ENCODE measurements at places on chromosomes 5 and 9.
A peak's percentile ranks its signal among the peaks of the same experiment; 100 is the strongest.

DNA sequence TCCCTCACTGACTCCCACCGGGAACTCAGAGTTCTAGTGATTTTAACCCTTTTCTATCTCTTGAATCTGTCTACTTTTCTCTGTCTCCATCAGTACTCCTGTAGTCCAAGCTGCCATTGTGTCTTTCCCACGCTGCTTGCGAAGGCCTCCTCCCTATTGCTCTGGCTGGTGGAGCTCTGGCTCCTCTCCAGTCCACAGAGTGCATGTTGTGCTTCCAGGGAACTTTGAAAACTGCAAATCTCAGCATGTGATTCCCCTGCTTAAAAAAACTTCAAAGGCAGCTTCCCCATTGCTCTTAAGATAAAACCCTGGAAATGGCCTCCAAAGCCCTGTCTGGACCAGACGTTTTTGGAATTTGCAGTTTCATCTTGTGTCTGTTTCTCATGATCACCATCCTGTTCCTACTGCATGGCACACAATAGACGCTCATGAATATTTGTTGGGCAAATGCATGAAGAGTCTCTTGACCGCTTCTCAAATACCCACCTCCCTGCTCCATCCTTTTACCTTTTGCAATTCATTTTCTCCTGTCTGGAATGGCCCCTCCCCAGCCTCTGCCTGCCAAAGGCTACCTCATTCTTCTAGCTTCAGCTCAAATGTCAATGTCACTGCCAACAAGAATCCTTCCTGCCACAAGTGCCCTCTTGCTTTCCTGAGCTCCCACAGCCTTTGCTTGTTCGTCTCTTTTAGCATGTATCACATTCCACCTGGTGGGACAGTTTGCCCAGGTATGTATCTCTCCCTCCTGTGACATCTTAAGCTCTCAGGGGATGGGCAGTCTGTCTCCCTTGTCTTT lies 293.2 kb downstream of the ARHGAP26 start:
- DNase-seq = no peak

- DNase-seq = no peak
Measured at GRCh38 chr5:160602744-160603143, 181.1 kb downstream of the PTTG1 start.

DNA sequence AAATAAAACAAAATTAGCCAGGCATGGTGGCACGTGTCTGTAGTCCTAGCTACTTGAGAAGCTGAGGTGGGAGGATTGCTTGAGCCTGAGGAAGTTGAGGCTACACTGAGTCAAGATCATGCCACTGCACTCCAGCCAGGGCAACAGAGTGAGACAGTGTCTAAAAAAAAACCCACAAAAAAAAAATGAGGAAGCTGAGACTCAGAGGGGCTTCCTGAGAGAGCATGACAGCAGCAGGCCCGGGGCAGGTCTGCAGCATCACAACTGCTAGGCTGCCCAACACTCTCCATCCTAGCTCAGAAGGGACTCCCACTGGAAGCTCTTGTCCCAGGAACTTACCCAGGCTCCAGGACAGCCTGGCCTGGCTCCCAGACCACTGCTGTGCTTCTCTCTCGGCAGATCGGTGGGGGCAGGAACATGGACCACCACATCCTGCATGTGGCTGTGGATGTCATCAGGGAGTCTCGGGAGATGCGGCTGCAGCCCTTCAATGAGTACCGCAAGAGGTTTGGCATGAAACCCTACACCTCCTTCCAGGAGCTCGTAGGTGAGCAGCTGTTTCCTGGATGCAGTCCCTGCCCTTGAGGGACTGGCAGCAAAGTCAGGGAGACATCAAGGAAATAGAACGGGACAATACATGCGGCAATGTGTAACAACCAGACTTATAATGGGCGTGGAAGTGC lies 19.1 kb downstream of the PTGS1 start:
- no peak for DNase-seq

GRCh38 chr5:94045839-94046782 lies 304.7 kb upstream of the POU5F2 start:
- DNase-seq = no peak

DNA sequence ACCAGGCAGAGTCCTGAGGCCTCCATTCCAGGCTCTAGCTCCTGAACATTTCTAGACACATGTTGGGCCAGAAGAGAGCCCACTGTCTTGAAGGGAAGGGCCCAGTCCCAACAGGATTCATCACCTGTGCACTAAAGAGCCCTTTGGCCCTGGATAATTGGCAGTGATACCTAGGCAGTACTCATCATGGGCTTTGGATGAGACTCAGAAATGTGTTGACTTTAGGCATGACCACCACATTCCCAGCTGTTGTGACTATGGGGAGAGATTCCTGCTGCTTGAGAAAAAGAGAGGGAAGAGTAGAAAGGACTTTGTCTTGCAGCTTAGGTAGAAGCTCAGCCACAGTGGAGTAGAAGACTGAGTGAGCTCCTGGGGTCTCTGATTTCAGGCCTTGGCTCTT lies 138.4 kb upstream of the DAPK1 start:
- DNase-seq = no peak

- DNase-seq = no peak
Measured at GRCh38 chr5:89120719-89121118, 237.7 kb upstream of the MEF2C start.

DNA sequence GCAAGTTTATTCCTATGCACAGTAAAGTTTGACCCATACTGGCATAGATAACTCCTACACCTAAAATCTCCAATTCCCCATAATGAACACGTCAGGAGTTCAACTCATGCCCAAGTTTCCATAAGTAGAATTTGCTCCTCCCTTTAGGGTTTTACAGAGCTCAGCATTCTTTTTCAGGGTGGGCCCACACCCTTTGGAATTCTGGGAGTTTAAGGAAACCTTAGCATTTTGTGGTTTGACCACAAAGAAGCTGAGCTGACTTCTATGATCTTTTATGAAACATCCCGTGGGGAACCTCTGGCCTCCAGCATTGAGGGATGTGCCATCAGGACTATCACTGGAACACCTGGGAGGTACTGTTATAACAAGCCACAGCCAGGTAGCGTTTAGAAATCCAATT lies 220.6 kb upstream of the MAP3K1 start:
- DNase-seq = no peak

DNA sequence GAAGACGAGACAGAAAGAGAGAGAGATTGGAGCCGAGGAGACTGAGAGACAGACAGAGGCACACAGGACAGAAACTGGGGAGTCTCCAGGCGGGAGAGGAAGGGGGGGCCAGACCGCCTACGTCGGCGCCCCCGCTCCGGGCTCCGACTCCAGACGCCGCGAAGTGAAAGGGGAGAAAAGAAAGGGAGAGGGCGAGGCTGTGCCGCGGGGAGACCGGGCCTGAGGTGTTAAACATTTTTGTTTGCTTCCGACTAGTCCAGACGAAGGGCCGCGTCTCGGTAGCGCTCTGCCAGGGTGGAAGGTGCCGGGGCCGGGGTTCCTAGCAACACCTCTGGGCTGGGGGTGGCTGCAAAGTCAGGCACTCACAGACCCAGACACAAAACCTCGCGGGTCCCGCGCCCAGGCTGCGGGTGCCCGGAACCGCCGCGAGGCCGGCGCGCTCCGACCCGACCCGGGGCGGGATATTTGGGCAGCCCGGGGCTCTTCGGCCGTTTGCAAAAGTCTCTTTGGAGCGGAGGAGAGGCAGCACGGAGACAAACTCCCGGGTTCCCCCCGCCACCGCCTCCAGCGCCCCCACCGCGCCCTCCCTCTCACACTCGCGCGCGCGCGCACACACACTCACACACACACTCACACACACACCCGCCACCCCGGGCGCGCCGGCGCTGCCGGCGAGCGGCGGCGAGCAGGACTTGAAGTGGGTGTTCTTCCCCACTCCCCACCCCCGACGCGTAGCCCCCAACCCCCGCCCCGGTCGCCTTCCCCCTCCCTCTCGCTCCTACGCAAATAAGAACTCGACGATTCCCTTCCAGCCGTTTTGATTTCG lies 626 bp upstream of the FST start:
- DNase-seq = no peak

GRCh38 chr9:136901516-136902258 lies 15.4 kb downstream of the TRAF2 start:
- DNase-seq = peak; percentile 63

DNA sequence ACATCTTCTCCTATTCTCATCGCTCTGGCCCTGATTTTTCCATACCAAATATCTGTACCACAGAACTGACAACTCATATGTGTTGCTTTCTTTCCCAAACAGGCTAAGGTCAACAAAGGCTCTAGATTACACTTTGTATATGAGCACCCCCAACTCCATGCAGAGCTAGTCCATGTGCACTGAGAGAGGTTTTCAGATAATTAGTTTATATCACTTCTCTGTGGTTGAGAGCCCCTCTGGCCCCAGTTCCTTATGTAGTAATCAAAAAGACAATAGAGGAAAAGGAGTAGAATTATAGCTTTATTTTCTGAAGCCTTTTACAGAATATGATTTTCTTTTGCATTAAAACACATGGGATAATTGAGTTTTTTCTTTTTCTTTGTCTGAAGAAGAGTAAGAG lies 120.0 kb downstream of the TRIO start:
- no peak for DNase-seq

GRCh38 chr9:4489919-4490704 lies at the start of gene SLC1A1:
Gene SLC1A1 (plus strand): TSS chr9:4490468. CDS start chr9:4490680, 212 bp downstream.
- no peak for DNase-seq

GRCh38 chr5:55540525-55540924 lies 5.8 kb upstream of the PLPP1 start:
- no peak for DNase-seq

Data from stimulated activated CD4-positive, alpha-beta T cell treated with anti-CD3 and anti-CD28 coated beads, Interleukin-12 subunit alpha, Interleukin-12 subunit beta, amount 100 ng/mL, for 48 hours (primary cell).